ENCODE measurements at places on chromosomes 7 and 10.

DNA sequence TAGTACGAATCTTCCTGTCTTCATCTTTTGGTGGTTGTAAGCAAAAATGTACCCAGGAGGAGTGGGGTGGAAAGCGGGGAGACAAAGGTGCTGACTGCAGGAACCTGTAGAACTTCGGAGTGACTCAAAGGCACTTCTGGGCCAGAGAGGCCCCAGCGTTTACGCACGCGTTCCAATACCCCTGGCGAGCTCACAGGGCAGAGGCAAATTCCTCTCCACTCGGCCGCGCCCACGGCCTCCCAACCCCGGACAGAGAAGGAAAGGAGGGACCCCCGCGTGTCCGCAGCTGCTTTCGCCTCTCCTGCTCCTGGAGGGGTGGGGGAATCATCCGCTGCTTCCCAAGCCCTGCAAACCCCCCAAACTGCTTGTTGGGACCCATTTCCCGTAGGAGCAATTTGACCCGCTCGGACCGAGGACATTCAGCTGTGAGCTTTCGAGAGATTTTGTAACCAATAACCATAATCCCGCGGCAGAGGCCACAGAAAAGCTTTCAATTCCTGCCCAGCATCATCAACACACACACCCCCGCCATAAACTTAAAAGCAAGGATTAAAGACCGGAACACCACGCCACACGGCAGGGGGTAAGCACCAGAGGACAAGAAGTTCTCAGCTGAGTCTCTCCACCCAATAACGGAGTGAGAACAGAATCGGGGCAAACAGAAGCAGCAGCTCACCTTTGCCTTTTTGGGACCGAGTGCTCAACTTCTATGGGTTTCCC is 2.3 kb downstream of the IGF2BP3 start:
- no peak for DNase-seq

DNA sequence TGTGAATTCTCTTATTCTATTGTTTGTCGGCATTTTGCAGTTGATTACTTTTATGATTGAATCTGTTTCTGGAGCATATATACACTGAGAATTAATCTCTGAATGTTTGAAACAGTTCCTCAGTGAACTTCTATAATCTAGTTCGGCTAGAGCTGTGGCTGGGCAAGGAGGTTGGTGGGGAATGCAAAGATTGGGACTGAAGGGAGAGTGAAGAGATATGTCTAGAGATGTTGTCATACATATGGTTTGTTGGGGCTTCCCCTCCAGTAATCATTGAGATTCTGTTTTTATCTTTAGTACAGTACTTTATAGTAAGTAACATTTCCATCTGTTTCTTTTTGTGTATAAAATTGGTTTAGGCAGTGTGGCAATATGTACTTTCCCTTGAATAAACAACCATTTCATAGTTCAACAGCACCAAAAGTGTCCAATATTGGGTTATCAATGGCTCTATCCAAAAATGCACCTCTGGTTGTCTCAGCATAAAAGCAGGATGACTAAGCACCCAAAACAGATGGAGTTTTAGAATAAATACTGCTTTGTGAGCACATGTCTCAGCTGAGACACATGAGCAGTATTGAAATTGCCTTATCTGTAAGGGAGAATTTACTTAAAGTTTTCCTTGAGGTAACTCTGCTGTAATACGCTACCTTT is 36.7 kb downstream of the WAC start:
- no peak for DNase-seq

GRCh38 chr10:32253276-32253675 is 93.7 kb downstream of the EPC1 start:
- no peak for DNase-seq

DNA sequence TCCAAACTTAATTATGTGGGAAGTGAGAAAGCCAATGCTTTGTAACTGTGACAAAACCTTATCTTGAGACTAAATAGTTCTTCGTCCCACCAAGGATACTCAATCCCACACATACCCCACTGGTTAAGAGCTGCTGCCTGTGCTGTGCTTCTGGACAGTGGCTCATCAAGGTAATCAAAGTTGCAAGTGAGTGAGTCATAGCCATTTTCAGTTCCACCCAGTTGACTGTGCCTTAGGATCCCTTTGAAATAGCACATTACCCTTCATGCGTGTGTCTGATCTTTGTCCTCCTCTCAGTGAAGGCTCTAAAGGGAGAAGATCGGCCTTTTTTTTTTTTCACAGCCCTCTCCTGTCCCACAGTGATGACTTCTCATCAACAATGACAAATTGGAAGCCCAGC is 706.0 kb upstream of the AUTS2 start:
- no peak for DNase-seq

- DNase-seq: no peak
Observed at GRCh38 chr10:75773231-75773780, 341.9 kb downstream of the LRMDA start.

DNA sequence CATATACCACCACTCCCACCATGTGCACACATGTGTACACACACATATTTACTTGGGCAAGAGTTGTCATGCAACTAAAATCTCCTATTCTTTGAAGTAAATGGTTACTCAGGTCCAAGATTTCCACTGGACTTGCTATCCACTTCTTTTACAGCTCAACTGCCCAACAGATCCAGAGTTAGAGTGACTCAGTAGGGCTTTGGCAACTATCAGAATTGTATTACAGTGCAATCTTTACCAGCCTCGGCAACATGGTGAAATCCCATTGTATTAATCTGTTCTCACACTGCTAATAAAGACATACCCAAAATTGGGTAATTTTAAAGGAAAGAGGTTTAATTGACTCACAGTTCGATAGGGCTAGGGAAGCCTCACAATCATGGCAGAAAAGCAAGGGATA is 51.9 kb upstream of the ABLIM1 start:
- DNase-seq: no peak

GRCh38 chr10:97319671-97320479 is 804 bp downstream of the FRAT1 start:
- peak; percentile 31 for DNase-seq

- no peak for DNase-seq
Observed at GRCh38 chr7:155296006-155296787, 1.5 kb upstream of the INSIG1 start.

GRCh38 chr10:124791547-124792348 is at the start of gene EEF1AKMT2:
EEF1AKMT2 (minus strand) TSS chr10:124791887; CDS start chr10:124791833, 54 bp downstream.
- DNase-seq: peak; percentile 57

DNA sequence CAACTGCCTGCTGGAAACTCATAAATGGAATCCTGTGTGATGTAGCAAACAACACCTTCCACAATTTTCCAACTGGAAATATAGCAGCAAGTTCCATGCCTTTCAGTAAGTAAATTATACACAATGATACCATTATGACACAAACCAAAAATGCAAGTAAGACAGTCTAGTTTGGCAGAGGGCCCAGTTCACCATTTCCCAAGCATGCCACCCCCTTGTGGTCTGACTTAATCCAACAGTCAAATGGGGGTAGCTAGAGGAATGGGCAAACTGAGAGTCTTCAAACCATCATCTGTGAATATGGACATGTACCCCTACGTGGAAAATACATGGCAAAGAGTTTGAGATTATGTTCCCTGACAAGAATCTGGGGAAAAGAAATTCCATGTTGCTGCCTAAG is 137.6 kb upstream of the VWC2 start:
- no peak for DNase-seq

GRCh38 chr7:3063016-3063753 is 19.5 kb upstream of the CARD11 start:
- peak; percentile 45 for DNase-seq

DNA sequence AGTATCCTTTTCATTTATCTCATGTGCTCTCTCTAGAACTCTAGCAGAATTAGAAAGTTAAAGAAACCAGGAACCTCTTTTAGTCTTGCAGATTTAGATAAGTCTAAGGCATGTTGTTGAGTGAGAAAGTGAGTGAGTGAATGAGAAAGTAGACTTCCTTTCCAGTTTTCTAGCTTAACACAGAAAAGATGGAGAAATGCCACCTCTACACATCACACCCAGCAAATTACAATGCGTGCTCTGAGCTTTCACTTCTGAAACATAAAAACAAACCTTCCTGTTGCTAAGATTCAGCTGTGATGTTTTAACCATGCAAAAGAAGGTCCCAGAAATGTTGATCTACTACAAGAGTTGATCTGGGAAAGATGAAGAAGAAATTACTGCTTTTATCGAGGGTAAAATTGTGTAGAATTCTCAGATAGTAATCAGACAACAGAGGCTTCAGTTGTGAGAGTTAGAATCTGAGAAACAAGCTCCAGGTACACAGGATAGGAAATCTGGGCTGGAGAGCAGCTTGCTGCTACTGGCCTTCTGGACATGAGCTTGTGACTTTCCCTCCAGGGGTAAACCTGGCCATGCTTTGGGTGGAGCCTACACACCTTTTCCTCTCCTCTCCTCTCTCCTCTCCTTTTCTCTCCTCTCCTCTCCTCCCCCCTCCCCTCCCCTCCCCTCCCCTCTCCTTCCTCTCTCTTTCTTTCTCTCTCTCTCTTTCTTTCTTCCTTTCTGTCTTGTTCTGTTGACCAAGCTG is 4.6 kb downstream of the CYP3A5 start:
- DNase-seq: no peak

DNA sequence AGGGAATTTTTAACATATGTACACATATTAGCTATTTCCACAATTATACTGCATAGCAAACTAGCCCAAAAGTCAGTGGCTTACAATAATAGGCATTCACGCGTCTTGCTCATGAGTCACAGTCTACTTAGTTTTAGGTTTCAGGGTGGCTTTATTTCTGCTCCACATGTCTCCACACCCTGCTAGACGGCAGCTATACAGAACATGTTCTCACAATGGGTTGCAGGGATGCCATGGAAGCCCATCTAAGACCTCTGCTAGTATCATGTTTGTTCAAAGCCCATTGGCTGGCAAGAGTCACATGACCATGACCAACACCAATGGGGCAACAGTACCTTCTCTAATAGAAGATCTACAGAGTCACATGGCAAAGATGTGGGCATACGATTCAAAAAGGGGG is 96.3 kb upstream of the NEBL start:
- DNase-seq: no peak

DNA sequence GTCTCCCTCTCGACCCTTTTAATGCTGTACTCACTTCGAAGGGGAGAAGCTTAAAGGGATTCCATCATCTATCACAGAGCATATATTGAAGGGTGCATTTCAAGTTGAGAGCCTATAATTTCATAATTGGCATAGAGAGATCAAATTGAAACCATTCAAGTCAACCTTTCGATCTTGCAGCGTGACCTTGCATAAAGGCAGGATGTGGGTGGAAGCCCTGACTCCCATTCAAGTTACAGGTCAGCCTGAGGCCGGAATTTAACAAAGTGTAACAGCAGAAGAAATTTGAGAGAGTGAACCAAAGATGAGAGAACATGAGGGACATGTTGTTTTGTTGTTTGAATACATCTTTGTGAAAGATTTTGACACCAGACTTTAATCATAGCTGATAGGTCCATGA is 195.3 kb upstream of the TPK1 start:
- DNase-seq: no peak

DNA sequence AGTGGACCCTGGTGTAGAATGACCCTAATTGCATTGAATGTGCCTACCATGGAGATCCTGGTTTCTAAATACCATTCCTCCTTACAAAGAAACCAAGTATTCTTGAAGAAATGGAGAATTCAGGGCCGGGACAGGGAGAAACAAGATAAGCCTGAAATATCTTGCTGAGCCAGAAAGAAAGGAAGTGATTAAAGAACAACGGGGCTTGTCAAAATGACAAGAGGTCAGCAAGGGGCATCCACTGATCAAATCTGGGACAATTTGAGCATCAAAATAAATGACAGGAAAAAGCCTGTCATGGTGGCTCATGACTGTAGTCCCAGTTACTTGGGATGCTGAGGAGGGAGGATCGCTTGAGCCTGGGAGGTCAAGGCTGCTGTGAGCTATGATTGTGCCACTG is 8.1 kb downstream of the ABHD11 start:
- DNase-seq: no peak

- no peak for DNase-seq
Observed at GRCh38 chr7:147980826-147981813, 609.4 kb upstream of the C7orf33 start.

- DNase-seq: no peak
Observed at GRCh38 chr10:4809156-4809555, 16.9 kb upstream of the AKR1E2 start.

GRCh38 chr7:23404546-23405239 is 65.6 kb downstream of the IGF2BP3 start:
- DNase-seq: no peak

DNA sequence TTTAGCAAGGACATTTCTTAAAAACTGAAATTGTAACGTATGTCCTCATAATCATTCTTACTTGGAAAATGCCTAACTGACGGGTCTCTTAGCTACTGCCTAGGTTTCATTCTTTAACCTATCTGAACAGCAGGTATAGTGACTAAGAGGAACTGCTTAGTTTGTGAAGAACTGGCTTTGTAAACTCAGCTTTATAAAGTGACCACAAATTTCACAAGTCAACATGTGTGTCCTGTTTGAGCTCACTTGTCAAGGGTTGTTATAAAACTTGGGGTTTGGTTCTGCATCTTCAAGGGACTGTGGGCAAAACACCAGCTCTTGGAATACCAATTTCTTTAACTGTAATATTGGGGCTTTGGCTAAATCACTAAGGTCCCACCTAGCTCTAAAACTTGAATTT is 32.2 kb downstream of the MRPS33 start:
- no peak for DNase-seq

- no peak for DNase-seq
Observed at GRCh38 chr7:22944510-22944909, 69.4 kb downstream of the HYCC1 start.

DNA sequence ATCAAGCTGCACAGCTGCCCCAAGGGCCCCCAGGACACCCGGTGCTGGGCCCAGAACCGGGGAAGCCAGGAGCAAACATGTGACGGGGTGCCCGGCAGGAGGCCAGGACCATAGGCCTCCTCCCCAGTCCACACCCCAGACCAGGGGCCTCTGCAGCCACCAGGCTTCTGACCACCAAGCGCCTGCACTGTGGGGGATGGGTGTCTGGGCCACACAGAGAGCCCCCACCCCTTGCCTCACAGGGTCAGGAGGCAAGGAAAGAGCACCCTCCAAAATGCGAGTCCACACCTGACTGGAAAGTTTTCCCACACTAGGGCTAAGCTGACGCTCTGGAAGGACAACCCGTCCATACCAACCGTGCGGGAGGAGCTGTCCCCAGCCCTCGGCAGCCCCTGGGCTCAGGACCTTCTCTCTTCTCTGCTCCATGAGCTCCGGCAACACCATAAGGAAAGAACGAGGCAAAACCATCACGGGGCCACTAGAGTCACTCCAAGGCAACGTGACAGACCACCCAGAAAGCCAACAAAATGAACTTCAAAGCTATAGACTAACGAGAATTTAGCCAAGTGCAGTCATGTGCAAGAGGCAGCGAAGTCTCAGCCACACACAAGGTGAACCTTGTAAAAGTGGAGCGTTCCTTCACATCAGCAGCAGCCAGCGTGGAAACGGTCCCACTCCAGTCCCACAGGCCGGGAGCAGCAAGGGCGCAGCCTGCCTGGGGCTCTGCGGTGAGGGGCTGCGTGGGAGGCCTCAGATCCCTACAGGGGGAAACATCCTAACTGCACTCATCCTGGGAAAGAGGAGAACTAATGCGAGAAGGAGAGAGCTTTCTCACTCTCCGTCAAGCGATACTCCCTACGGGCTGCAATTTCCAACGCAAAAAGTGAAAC is 5.1 kb downstream of the STK32C start:
- no peak for DNase-seq
